Ureter (tissue), 1 donor: ENCODE measurements at places on chromosomes 1 and 21. TPM values are rescaled to one million over a fixed set of nuclear protein-coding genes. Genes with fewer than 3 reads are reported as not detected.

GRCh38 chr1:206909161-206909882, 12.1 kb downstream of the IL24 start:
- peak; percentile 89 for DNase-seq

DNA sequence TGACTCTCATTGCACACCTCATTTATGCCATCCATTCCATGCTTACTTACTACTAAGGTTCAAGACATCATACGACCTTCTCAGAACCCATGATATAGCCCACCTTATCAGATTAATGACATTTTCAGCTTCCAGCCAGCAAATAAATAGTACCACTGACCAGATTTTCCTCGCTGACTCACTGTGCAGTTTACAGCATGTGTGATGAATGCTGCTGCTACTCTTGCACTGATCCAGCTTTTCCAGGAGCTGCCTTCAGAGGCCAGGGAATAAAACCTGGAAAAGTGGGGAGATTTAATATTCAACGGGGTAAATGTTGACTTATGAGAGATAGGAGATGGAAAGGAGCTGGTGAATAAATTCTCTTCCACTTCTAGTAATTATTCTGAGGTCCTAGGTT, 247.1 kb downstream of the COL11A1 start:
- no peak for DNase-seq

DNA sequence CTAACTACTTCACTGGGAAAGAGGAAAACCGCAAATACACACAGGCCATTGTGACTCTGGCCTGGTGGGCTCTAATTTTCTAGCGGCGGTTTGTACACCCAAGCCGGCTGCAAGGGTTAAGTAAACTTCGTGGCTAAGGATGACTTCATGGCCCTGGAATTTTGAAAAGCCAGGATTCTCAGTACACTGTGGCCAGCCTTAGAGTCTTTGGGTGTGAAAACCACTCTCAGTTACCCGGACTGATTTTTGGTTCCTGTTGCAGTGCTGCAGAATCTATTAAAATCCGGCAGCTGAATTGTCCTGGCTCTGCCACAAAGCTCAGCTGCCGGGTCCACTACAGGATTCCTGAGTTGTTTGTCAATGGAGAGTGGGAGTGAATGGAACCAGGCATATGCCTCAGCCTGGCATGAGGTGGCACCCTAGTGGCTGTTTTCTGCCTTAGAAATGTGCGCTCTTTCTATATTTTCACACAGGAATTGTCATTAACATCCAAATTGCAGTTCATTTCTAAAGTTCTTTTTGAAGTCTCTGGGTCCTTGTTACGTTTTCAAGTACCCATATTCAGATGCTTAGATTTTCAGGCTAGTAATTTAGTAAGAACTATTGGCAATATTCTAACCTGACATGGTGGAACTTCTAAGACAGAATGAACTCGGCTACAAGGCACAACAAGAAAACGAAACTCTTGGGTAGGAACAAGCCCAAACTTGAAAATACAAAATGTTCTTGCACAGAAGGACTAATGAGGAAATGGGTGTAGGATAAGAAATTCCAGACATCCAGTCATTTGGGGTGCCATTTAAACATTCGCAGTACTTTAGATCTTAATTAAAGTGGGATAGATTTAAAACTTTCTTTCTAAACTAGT, 255.9 kb downstream of the NFIA start:
- DNase-seq: peak; percentile 74

DNA sequence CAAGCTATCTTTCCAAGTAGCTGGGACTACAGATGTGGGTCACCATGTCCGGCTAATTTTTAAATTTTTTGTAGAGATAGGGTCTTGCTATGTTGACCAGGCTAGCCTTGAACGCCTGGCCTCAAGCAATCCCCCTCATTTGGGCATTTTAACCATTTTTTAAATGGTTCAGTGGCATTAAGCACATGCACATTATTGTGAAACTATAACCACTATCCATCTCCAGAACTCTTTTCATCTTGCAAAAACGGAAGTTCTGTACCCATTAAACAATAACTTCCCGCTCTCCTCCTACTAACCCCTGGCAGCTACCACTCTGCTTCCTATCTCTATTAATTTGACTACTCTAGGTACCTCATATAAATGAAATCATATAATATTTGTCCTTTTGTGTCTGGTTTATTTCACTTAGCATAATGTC, 4.8 kb upstream of the IL6R start:
- DNase-seq: no peak

- DNase-seq: no peak
Measured at GRCh38 chr1:89842567-89843272, 21.9 kb downstream of the LRRC8D start.

DNA sequence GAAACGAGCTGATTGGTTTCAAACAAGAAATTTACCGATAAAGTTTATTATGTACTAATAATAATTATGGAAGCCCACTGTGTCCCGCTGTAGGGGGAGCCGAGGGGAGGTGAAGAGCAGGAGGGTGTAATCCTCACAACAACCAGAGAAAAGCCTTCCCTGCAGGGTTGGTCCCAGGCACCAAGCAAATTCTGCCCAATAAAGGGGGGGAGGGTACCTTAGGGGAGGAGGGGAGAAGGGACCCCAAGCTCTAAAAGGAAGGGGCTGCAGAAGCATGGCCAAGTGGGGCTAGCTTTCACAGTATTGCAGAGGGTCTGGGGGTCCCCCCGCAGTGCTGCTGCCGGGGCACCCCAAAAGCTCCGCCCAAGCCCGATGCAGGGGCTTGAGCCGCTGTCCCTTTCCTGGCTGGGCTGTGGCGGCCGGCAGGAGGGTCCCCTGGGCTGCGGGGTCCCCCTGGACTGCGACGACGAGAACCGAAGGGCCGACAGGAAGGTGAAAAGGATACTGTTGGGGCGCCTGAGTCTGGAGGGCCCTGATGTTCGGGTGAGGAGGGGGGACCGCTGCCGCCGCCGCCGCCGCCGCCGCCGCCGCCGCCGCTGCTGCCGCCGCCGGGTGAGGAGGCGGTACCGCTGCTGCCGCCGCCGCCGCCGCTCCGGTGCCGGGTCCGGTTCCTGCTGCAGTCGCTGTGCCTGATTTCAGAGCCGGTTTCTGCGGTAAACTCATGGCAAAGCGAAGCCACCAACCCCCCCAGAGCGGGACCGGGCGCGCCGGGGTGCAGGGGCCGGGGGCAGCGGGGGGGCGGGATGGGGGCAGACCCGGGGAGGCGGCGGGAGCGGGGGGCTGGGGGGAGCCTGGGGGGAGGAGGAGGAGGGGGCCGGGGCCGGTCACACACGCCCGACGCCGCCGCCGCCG, 771 bp downstream of the EIF4G3 start:
- peak; percentile 50 for DNase-seq

DNA sequence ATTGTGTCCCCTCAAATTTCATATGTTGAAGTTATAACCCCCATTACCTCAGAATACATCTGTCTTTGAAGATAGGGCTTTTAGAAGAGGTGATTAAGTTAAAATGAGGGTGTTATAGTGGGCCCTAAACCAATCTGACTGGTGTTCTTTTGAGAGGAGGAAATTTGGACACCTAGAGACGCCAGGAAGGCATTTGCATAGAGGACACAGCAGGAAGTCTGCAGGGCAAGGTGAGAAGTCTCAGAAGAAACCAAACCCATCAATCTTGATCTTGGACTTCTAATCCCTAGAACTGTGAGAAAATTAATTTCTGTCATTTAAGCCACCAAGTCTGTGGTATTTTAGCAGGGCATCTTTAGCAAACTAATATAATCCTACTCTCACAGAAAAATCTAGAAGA, 13.0 kb downstream of the GOLPH3L start:
- DNase-seq: no peak

DNA sequence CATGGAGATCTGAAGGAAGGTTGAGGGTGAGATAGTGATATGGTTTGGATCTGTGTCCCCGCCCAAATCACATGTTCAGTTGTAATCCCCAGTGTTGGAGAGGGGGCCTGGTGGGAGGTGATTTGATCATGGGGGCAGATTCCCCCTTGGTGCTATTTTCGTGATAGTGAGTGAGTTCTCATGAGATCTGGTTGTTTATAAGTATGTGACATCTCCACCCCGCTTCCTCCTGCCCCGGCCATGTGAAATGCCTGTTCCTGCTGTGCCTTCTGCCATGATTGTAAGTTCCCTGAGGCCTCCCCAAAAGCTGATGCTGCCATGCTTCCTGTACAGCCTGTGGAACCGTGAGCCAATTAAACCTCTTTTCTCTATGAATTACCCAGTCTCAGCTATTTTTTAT, 451.9 kb upstream of the VAMP3 start:
- no peak for DNase-seq

- no peak for DNase-seq
Measured at GRCh38 chr1:175034775-175035174, 11.6 kb upstream of the MRPS14 start.

- no peak for DNase-seq
Measured at GRCh38 chr1:32503153-32503552, 36.1 kb upstream of the ZBTB8A start.

GRCh38 chr1:175530183-175530582, 213.2 kb downstream of the TNR start:
- no peak for DNase-seq

DNA sequence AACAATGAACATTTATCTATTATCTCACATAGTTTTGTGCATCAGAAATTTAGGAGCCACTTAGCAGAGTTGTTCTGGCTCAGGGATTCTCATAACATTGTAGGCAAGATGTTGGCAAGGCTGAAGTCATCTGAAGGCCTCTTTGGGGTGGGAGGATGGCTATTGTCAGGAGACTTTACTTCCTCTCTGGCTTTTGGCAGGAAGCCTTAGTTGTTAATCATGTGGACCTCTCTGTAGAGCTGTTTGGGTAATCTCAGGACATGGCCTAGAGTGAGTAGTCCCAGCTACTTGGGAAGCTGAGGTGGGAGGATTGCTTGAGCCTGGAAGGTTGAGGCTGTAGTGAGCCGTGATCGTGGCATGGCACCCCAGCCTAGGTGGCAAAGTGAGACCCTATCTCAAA, 40.2 kb downstream of the RASAL2 start:
- no peak for DNase-seq

DNA sequence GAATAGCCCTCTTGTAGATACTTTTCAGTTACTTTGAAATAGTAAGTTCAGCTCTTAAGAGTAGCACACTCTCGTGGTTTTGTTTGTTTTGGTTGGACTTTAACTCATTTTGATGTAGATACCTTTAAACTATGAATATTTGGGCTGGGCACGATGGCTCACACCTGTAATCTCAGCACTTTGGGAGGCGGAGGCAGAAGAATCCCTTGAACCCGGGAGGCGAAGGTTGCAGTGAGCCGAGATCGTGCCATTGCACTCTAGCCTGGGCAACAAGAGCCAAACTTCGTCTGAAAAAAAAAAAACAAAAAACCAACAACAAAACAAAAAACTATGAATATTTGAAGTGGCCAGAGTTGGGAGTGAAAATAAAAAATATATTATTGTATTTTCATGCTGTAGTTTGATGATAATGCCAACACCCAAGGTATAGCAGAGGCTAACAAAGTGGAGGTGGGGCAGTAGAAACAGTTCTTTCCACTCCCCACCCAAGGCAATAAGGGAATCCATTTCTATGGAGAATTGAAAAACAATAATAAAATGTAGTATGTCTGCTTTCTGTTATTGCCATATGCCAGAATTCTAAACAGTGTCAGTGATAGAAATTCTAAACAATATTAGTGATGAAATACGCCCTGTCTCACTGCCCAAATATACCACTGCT, 1.7 kb downstream of the ZNF326 start:
- DNase-seq: no peak

GRCh38 chr1:228471762-228472398, 15.3 kb upstream of the RNF187 start:
- DNase-seq: no peak

DNA sequence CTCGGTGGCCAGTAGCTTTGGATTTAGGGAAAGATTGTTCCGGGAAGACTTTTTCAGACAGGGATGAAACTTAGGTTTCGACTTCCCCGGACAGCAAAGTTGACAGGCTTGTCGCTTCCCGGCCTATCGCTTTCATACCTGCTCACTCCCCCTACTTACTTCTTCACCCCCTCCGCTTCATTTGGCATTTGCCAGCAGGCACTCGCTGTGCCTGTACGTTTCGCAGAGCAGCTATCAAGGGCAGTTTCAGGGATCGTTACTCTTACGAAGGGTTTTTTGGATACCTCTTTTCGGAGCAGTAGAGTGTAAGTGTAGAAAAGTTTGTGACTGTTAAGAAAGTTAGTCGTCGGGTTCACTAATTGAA, 393 bp downstream of the BLZF1 start:
- no peak for DNase-seq

DNA sequence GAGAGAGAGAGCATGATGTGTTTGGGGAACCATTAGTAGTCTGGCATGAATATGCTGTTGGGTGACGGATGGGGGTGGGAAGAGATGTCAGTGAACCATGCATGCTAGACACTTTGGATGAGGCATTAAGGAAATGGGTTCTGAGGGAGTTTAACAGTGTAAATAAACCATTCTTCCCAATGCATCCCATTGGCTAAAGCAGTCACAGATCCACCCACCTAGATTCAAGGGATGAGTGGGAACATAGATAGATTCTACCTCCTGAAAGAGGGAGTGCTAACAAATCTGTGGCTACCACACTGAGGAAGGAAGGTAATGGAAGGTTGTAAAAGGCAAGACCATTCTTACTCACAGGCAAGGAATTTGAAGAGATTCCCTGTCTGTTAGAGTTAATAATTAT, 129.8 kb upstream of the CACNA1E start:
- DNase-seq: no peak

DNA sequence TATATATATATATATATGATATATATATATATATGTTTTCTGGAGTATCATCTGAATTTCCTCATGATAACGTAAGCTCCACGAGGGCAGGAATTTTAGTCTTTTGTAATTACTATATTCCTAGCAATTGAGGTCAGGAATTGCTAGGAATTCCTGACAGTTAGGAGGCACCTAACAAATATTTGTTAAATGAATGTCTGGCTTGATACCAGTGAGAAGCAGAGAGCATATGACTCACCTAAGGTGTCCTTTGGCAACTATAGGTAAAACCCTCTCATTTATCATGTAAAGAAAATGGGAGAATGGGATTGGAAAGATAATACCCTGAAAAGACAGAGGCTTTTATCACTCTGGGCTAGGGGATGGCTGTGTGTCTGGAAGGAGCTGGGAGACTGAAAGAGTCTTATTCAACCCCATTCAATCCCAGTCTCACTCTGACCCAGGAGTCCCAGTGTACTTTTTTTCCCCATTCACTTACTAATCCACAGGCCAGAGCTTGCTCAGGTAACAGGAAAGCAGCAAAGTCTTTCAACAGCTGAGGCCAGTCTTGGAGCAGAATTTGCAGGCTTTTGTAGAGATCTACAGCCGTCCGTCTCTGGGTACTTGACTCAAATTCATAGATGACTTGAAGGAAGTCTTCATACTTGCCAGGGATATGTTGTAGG, 71.2 kb downstream of the DAP3 start:
- DNase-seq: no peak

Gene ASCL5
- total RNA-seq: not detected

Gene RIPPLY3
- total RNA-seq: 0.18 TPM

Gene LCE1A
- total RNA-seq: not detected

Gene TNFRSF25
- total RNA-seq: 17.1 TPM

Gene SLC1A7
- not detected for total RNA-seq

Gene TNNI3K
- total RNA-seq: 4.7 TPM

Gene SPATA21
- total RNA-seq: not detected

Gene FAM229A
- 5.5 TPM for total RNA-seq
